GF-D8 (cell line): ENCODE measurements at places on chromosomes 16 and 17.

GRCh38 chr16:20029611-20030010, 44.1 kb downstream of the GPR139 start:
- DNase-seq: no peak

- peak; percentile 46 for DNase-seq
These were observed 755 bp downstream of the PIEZO1 start for GRCh38 chr16:88784074-88784855.

DNA sequence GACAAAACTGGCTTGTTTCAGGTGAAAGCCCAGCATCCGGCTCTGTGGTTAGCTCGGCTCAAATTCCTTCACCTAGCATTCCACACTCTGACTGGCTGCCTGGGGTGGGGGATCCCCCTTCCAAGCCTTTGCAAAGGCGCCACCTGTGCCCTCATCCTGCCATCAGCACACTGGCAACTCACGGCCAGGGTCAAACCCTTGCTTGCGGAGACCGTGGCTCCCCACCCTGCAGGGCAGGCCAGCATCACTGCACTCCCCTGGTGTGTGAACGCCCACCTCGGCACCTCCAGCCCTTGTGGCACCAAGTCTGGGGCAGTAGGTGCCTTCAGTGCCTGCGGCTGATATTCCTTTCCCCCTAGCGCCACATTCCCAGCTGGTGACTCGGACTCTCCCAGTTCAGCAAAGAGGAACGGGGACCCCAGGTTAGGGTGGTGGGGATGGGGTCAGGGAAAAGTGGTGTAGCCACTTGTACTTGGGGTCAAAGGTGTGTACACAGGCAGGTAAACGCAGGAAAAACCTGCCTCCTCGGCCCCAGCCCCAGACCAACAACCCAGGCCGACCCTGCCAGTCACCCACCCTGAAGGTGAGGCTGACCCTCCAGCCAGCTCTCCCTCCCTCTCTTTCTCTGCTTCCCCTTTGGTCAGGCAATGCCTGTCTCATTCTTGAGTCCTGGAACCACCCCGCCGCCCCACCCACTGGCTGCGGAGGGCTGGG, 1.1 kb downstream of the FLII start:
- no peak for DNase-seq

DNA sequence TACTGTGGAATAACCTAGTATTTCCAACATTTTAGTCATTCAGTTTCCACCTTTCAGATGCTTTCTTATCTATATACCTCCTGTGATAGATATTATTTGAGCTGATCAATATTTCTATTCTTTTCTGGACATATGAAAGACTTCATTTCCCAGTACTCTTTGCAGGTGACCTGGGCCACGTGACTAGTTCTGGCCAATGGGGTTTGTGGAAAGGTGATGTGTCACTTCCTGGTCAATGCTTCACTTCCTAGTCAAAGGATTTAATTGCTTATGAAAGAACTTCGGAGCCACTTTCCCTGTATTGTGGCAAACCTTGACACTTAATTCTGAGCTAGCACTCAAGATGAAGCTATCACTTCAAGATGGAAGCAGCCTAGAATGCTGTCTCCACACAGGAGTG, 248.9 kb upstream of the FOXF1 start:
- no peak for DNase-seq

DNA sequence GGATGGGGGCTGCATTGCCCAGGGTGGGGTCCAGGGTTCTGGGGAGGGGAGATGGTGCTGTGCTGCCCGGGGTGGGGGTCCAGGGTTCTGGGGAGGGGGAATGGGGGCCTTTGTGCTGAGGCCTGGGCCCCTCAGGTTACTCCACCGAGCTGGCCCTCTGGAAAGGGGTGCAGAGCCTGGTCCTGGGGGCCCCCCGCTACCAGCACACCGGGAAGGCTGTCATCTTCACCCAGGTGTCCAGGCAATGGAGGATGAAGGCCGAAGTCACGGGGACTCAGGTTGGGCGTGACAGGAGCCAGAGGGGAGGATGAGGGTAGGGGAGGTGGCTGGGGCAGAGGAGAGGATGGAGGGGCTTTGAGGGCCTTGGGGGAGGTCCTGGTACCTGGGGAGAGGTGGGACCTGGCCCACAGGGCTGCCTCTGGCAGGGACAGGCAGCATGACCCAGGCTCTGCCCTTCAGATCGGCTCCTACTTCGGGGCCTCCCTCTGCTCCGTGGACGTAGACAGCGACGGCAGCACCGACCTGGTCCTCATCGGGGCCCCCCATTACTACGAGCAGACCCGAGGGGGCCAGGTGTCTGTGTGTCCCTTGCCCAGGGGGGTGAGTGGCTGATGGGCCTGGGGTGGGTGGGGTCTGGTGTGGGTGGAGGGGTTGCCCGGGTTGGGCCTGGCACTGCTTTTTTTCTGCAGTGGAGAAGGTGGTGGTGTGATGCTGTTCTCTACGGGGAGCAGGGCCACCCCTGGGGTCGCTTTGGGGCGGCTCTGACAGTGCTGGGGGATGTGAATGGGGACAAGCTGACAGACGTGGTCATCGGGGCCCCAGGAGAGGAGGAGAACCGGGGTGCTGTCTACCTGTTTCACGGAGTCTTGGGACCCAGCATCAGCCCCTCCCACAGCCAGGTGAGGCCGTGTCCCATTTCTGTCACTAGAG, 7.8 kb downstream of the ITGAX start:
- no peak for DNase-seq

DNA sequence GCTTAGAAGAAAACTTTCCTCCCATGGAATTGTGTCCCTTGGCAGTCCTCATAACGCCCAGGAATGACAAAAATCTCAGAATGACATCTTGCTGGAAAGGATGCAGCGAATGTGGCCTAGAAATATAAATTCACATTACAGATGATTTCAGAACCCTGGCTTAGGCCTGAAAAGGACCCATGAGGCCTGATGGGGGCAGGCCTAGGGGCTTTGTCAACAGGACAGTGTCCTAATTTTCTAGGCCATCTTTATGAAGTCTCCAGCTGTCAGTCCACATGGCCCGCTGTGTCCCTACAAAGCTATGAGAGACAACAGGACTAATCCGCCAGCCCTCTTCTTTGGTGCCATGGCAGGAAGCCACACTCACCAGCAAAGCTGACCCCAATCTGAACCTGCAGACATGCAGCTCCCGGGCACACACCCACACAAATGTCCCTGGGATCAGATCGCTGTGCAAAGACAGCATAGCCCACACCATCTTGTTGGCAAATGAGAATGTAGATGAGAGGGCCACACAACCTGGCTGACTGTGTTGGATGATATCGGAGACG, 40.4 kb upstream of the DNAH17 start:
- no peak for DNase-seq

DNA sequence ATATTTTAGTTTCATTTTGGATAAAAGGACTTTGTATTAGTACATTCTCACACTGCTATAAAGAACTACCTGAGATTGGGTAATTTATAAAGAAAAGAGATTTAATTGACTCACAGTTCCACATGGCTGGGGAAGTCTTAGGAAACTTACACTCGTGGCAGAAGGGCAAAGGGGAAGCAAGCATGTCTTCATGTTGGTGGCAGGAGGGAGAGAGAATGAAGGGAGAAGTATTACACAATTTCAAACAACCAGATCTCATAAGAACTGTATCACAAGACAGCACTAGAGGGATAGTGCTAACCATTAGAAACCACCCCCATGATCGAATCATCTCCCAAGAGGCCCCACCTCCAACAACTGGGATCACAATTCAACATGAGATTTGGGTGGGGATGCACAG, 142.9 kb downstream of the USP31 start:
- DNase-seq: peak; percentile 6

DNA sequence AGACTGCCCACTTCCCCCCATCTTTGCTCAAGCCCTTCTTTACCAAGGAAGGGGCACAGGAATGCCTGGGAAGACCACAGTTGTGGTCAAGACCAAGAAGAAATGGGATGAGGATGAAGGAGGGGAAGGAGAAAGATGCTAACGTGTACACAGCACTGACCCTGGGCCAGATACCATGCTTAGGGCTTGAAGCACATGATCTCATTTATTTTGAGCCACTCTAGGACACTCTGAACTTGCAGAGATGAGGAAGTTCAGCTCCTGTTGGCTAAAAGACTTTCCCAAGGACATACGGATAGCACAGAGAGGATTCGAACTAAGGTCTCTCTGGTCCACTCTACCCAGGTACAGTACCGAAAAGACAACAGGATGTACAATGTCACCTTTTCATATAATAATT, 42.6 kb downstream of the PIK3R5 start:
- no peak for DNase-seq

DNA sequence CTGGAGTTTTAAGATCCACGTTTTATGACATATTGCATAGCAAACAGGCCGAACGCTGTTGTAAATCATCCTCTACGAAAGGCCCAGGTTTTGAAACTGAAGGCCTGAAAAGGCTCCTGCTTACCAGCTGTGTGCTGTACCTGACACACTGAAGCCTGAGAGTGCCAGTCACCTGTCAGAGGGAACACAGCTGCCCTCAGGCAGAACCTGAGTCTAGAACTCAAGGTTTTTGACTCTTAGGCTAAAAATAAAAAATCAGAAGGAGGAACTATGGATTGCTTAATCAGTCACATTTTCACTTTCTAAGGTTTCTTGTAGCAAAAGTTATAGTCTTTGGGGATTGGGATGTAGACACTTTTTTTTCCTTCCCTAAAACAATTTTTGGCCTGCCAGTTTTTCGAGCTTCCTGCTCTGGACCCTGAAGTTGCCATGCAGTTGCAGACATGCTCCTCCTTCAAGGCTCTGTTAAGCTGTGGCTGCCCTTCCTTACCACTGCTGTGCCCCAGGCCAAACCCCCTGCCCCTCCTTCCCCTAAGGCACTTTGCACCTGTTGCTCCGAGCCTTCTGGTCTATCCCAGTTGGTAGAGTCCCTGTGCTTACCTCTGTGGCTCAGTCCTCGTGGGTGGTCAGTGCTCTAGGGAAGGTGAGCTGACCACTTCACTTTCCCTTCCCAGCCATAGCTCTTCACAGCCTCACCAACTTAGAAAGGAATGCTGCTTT, 56.6 kb downstream of the TENT4B start:
- DNase-seq: peak; percentile 46

GRCh38 chr17:9239793-9240658, 218.7 kb downstream of the NTN1 start:
- DNase-seq: no peak

- no peak for DNase-seq
These were observed 175.3 kb downstream of the UTP18 start for GRCh38 chr17:51435641-51436091.

GRCh38 chr16:83134638-83135037, 507.9 kb downstream of the CDH13 start:
- DNase-seq: no peak

DNA sequence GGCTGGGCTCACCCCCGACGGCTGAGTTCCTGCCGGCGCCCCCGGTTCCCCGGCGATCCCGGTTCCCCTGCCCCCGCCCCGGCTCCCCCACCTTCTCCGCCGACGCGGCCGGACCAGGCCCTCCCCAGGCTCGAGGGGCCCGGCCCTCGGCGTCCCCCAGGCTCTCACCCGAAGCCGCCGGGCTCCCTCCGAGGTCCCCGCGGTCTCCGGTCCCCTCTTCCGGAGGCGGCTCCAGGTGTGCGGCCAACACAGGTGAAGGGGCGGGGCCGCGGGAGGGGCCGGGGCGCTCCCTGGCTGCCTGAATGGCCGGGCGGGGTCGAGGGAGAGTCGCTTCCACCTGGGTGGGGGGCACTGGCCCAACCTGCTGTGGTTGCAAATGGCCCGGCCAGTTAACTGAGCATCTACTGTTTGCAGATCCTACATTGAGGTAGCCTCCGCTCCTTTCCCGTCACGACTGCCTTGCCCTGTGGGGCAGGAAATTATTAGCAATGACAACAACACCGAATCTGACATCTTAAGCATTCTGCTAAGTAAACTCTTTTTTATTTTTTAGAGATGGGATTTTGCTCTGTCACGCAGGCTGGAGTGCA, at the start of gene BICDL2:
Gene BICDL2, minus strand, starts transcription at position 219 of the 590 bp plus-strand sequence. CDS start 1,448 bp downstream, outside the sequence.
- DNase-seq: no peak

- DNase-seq: peak; percentile 57
These were observed 1.4 kb upstream of the PIK3R5 start for GRCh38 chr17:8966926-8967325.

- no peak for DNase-seq
These were observed 53.6 kb upstream of the ATF7IP2 start for GRCh38 chr16:10332241-10332640.

DNA sequence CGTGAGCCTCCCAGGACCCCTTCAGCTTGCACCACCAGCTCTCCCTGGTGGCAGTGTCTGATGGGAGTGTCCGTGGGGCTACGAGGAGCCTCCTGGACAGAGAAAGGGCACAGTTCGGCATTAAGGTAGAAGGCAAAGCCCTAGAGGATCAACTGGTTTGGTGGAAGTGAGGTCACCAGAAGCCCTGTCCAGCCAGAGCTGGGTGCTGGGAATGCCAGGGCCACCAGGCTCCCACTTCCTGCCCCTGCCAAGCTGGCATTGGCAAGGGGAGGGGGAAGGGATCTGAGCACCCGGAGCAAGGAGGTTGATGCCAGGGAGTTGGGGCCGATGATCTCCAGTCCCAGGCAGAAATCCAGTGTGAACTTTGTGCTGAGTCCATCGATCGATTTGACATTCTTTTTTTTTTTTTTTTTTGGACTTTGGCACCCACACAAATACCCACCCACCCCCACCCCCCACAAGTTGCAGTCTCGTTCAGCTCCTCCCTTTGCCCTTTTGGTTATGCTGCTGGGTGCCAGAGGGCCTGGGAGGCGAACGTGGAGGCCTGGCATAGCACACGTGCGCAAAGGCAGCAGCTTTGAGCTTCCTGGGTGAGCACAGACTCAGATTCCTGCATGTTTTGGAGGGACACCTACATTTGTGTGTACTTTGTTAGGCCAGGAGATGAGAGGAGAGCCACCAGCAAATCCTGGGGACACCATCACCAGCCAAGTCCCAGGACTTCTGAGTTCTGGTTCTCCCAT, 2.1 kb downstream of the NHERF1 start:
- DNase-seq: no peak

DNA sequence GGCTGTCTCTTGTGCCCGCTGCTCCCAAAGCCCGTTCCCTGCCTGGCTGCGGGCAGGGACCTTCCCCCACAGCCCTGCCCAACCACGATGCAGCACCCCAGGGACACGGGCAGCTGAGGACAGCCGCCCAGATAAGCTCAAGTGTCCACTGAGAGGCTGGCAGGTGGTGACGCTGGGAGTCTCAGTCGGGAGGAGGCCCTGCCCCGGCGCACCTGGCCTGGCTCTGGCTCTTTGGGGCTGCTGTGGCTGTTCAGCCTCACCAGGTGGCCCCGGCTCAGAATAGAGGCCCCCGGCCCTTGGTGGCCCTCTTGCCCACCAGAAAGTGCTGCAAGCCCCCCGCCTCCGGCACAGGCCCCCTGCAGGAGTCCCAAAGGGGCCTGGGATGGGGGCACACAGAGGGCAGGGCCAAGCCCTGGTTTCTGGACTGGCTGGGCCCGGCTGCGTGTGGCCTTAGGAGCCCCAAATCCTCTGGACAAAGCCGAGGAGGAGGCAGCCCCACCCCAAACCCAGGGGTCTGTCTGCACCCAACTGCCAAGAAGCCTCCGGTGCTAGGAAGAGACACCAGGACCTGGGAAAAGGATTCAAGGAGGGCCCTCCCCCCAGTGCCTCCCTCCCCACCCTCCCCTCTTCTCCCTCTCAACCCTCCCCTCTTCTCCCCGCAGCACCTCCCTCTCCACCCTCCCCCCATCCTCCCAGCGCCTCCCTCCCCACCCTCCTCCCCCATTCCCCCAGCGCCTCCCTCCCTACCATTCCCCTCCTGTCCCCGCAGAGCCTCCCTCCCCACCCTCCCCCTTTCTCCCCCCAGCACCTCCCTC, 5.3 kb downstream of the NTHL1 start:
- DNase-seq: no peak

GRCh38 chr17:13920413-13920812, 148.9 kb upstream of the COX10 start:
- no peak for DNase-seq
